ENCODE measurements at places on chromosomes 4 and X. TPM values are rescaled to one million over a fixed set of nuclear protein-coding genes. Genes with fewer than 3 reads are reported as not detected.

Gene RXFP1
- total RNA-seq = not detected

Gene NDP
- 0.15 TPM for total RNA-seq

Gene CABS1
- total RNA-seq = not detected

Gene CACNA1F
- not detected for total RNA-seq

Gene OTUD4
- total RNA-seq = 38.9 TPM

Gene RTL9
- total RNA-seq = not detected

Gene CT45A5
- total RNA-seq = not detected

Gene IDS
- total RNA-seq = 46.6 TPM

Gene TRMT10A
- total RNA-seq = 7.2 TPM

Gene SERPINA7
- total RNA-seq = not detected

Gene GPR119
- not detected for total RNA-seq

DNA sequence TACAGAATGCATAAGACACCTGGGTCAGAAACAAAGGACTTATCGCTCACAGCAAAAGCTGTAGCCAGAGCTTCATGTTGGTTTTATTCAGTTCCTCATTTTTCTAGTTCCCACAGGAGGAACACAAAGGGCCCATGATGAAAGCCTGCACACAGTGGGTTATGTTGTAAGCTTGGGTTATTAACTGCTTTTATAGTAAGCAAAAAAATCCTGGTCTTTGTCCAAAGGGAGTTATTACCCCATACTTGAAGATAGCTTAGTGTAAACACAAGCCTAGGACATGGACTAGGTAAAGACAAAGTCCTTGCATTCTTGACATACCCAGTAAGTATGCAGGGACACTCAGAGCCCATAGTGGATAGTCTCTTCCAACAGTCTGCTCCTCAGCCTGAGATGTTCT, 11.7 kb downstream of the BBS12 start:
- DNase-seq = no peak

- DNase-seq = no peak
These were observed 65.2 kb downstream of the PSAPL1 start for GRCh38 chr4:7369511-7369910.

- DNase-seq = no peak
These were observed 3.3 kb downstream of the C4orf54 start for GRCh38 chr4:99654361-99654761.

- no peak for DNase-seq
These were observed 993.6 kb downstream of the ARAP2 start for GRCh38 chr4:35250761-35251160.

- no peak for DNase-seq
These were observed 60.6 kb downstream of the TENM3 start for GRCh38 chr4:182303847-182304246.

DNA sequence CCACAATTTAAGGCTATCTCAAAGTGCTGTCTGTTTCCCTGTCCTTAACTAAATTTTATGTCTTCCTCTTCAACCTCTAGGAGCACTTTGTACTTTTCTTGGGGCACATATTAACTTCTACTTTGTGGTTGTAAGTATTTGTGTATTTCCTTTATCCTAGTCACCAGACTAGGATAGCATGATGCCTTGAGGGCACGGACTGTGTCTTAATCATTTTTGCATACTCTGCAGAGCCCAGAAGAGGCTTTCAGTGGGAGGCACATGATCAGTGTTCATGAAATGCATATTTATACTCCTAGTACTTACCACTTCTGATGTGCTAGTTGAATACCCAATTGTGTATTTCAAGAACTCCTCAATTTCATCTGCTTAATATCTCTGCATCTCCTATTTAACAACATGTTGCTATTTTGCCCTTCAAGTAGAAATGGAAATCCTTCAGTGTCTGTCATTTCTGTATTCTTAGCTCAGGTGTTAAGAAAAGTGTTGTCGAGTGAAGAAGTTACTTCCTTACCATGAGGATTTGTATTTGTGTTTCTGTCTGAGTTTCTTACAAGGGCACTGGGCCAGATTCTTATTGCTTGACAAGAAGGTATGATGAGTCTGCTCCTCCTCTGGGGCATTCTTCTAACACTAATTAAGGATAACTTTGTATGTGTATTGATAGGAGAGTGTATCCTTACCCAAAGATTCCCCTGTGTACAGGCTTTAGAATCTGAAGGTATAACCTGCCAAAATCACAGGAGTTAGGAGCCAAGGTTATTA, 28.3 kb upstream of the PGRMC2 start:
- DNase-seq = no peak

GRCh38 chrX:72141372-72142004, 9.8 kb upstream of the RTL5 start:
- no peak for DNase-seq

- no peak for DNase-seq
These were observed 1875.0 kb upstream of the PCDH7 start for GRCh38 chr4:28845158-28845557.

GRCh38 chr4:184100297-184100885, 117.3 kb downstream of the ENPP6 start:
- DNase-seq = no peak

- no peak for DNase-seq
These were observed 25.1 kb downstream of the SMIM31 start for GRCh38 chr4:164779080-164779479.

- no peak for DNase-seq
These were observed 76.7 kb upstream of the SLC4A4 start for GRCh38 chr4:71262161-71262560.

GRCh38 chr4:61520681-61521160, 320.6 kb downstream of the ADGRL3 start:
- no peak for DNase-seq

- DNase-seq = no peak
These were observed 55.4 kb upstream of the PLAC1 start for GRCh38 chrX:134713618-134714107.

DNA sequence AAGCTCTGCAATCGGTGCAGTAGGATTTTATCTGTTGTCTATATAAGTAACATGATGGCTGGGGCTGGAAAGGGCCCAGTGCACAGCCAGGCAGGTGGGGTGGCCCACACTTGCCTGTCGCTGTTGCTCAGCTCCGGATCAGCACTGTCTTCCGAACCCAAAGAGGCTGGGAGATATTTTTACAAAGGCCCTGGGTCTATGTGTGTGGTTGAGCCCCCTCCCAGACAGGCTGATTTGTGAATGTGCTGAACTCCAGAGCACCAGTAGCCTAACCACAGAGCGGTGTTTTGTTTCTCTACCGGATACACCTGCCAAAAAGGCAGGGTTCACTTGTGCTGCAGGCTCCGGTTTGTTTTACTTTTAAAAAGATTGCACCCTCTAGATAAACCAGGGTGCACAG, 33.5 kb upstream of the CHRNA9 start:
- no peak for DNase-seq

DNA sequence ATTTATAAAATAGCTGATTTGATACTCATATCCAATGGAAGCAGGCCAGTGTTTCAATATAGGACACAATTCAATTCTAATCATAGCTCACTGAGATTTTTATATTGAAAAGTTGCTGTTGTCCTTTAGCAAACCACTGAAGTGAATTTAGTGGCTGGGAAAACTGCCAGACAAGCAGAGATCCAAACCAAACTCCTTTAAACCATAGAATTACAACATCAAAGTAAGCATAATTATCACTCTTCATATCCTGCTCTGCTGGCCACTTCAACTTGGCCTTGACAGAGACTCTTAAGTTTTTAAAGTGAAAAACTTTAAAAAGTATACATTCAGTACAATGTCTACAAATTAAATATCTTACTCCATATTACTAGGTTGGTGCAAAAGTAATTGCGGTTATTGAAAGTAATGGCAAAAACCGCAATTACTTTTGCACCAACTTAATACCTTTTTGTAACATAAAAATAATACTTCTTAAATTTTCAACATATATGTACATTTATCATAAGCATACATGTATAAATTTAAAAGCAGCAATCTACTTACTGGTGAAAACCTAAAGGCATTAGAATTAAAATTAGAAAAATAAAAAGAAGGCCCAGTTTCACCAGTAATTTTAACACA, 433.0 kb downstream of the PCDH10 start:
- no peak for DNase-seq

DNA sequence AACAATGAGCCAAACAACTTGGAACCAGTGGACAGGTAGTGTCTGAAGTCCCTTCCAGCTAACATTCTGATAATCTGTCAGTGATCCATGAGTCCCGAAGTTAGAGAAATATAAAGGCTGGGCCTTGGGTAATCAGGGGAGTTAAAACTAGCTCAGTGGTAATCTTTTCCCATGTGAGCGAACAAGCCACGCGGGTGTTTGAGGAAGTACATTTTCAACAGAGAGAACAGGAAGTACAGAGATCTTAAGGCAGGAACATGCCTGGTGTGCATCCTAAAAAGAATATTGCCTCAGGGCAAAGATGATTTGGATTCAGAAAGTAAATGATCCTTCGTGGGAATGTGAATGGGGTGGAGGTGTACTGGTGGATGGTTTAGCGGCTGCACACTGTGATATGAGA, 42.9 kb downstream of the FNIP2 start:
- no peak for DNase-seq

DNA sequence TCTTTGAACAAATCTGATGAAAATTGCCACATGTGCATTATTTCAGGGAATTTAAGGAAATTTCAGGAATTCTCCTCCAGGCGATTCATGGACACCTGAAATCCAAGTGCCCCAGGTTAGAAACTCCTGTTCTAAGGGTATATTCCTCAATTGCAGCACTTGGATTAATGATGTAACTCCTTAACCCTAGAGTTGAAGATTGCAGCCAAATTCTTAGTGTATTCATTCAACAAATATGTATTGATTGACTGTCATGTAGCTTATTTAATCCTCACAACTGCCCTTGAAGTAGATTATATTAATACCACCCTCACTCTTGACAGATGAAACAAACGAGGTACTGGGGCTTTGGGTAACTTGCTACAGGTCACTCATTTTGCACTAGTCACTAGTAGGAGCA, 11.3 kb downstream of the CETN2 start:
- DNase-seq = no peak

DNA sequence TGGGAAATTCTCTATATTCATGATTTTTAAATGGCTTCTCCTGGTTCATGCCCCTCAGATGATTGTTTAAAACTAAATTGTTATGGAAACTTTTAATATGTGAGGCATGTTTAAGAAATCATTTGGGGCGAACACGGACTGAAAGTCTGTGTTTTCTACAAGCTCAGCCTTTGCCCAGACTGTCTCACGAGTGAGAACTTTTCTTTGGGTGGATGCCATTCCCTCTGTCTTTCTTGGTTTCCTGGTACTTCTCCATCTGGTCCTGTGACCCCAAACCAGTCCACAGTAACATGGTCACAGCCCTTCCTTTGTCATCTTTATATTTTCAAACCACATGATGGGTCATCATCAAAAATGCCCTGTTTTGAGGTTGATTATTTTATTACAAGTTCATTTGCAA, 186.6 kb upstream of the GNPDA2 start:
- no peak for DNase-seq
